ENCODE measurements at places on chromosomes 11 and 22.
A peak's percentile ranks its signal among the peaks of the same experiment; 100 is the strongest.

DNA sequence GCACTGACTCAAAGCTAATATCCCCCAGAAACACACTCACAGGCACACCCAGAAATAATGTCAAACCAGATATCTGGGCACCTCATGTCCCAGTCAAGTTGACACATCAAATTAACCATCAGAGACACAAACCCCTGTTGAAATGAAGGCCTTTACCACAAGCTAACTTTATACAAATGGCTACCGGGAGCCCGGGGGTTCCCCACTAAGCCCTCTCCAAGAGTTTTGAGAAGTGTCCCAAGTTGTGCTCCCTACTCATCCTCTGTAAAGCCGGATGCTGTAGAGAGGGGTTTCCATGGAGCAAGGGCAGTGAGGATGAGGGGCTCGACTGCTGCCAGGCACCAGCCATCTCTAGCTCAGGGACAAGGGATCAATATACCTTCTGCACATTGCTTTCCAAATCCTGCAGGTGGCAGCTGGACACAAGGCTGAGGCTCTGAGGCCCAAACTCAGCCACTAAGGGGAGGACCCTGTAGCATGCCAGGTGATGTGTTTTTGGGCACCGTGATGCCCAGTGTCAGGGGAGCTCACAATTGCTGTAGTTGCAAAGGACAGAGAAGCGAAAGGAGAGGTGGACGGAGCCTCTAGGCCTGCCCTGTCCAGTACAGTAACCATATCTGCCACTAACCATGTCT lies 145.7 kb downstream of the TTC17 start:
- DNase-seq: no peak

DNA sequence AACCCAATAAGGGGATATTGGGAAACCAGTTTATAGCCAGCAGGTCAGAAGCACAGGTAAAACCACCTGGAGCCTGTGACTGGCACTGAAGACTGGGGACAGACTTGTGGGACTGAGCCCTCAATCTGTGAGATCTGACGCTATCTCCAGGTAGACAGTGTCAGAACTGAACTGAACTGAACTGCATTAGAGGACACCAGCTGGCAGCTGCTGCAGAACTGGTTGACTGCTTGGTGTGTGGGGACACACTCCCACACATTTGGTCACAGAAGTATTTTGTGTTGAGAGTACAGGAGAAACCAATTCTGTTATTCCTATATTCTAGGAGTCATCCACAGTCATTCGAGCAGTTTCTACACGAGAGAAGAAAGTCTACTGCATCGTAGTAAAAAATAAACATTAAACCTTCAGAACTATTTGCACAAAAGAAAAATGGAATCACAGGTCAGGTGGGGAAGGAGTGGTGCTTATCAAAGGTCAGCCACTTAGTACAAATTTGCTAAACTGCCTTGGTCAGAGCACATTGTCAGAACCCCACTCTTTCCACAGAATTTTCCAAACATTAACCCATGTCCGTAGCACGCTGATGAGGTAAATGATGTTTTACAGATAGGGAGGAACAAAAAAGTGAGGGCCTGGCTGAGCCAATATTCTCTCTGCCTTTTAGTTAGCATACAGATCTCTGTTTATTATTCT lies 77.2 kb downstream of the SIK3 start:
- DNase-seq: no peak

GRCh38 chr11:43567396-43567975 lies 113.1 kb upstream of the HSD17B12 start:
- DNase-seq: peak; percentile 65

DNA sequence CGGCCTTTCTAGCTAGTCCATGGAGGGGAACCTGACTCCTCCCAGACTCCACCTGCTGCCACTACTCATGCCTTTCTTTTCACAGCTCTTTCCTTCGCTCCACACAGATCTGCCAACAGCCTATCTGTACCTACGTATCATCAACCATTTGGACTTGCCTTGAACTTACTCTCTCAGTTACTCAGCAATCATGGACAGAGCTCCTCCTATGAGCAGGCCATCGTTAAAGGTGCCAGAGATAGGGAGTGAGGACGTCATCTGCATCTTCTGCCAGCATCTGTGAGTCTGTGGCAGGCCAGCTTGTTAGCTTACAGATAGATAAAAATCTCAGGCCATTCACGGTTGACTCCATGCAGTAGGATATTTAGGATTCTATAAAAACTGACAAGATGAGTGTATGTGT lies 162.9 kb upstream of the ZBED5 start:
- no peak for DNase-seq

- DNase-seq: no peak
Observed at GRCh38 chr11:64670975-64671374, 52.0 kb downstream of the NRXN2 start.

DNA sequence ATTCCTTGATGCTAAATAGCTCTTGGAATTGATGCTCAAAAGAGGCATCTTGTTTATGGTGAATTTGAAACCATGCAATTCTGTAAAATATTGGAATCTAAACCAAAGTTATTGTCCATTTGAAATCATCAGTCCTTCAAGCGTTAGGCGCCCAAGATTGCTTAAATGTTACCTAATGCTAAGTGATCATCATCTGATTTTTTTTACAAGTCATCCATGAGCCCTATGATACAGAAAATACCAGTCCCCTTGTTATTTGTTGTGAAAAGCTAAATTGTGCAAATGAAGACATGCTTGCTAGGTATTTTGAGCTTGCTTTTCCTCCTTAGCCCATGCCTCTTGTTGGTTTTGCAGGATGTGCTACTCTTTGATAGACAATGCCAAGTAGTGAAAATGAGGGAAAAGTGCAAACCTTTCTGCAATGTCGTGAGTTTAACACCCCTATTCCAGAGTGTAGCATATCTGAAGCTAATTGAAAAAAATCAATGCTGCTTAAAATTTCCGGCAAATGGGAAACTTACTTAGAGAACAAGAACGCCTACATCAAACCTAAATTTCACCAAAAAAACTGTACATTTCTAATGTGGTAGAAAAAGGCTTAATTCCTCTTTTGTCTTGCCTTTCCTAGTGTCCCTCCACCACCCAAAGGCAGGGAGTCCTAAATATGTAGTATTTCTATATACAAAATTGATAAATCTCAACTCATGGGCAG lies 1.9 kb downstream of the GRK3 start:
- no peak for DNase-seq

- no peak for DNase-seq
Observed at GRCh38 chr11:134486106-134486505, 74.1 kb upstream of the B3GAT1 start.

DNA sequence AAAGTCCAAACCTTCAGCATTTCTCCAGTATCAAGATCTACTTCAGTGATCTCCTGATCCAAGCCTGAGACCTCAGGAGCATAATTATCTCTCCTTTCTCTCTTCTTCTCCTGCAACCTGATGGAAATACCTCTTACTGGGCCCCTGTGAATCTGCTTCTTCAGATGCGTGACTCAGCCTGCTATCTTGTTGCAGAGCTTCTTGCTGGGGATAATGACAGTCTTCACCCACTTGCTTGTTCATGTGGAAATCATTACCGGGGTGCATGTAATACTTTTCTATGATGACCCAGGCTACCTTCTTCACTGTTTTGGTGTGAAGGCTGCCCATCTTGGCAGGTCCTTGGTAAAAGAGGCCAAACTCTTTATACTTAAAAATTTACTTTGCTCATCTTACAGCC lies 140.0 kb upstream of the POU2AF2 start:
- no peak for DNase-seq

- DNase-seq: no peak
Observed at GRCh38 chr11:59769111-59769510, 13.9 kb downstream of the STX3 start.

GRCh38 chr11:112467721-112468120 lies 207.1 kb upstream of the PLET1 start:
- DNase-seq: no peak

DNA sequence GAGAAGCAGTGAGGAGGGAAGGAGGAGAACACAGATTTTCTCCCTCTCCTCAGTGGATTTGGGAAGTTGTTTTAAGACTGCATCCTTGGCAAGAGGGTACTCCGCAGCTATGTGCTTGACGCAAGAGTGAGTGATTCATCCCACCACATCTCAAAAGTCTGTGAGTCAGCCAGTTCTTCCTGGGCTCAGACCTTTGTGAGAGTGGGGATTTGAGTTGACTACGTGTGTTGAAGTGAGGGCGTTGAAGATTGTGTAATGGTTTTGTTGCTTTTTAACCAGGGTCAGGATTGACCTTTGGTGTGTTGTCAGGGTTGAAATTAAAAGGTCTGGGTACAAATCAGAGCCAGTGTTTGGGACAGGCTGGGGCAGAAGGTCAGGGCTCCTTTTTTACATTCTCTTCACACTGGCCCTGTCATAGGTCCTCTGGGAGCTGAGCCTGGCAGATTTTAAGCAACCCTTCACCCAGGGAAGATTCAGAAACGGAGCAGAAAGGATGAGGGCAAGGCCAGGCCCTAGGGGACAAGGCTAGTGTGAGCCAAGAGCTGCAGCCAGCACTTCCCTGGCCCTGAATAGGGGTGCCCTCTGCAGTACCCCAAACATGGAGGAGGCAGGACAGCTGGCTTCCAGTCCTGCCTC lies 4.2 kb upstream of the C11orf86 start:
- DNase-seq: peak; percentile 88

GRCh38 chr11:100888836-100889235 lies 201.7 kb downstream of the ARHGAP42 start:
- no peak for DNase-seq

DNA sequence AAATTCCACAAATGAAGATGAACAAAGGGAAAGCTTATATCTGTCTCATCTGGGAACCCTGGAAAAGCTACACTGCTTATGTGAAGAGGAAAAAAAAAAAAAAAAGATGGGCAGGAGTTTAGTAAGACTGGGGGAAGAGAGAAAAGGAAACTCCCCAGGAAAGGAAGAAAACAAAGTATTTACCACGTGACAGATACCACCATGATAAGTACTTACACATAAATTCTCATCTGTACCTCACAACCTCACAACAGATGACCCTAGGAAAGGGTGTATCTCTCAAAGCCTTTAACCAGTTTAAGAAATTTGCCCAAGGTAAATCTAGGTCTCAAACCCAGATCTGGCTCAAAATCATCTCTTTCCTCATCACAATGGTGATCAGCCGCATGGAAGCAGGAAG lies 77.1 kb downstream of the GAB2 start:
- no peak for DNase-seq

- no peak for DNase-seq
Observed at GRCh38 chr11:35963911-35964310, 20.0 kb downstream of the LDLRAD3 start.

DNA sequence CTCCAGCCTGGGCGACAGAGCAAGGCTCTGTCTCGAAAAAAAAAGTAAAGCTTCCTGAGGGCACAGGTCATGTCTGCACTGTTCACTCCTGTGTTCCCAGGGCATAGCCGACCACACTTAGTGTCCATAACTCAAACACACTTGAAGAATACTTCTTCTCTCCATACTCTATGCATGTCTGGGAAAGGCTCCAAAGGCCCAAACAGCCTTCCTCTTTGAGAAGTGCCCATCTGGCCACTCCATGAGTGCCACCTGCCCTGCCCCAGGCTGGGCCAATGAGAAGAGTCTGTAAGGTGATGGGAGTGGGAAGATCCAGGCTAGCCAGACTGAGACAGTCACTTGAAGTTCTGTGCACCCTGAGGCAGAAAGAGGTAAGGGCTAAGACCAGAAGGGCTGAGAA lies 24.7 kb downstream of the DGCR2 start:
- DNase-seq: no peak

Measured in AG08396 (cell line).